ENCODE measurements at places on chromosomes 7 and 10.

GRCh38 chr10:6115411-6115810 lies 26.6 kb downstream of the RBM17 start:
- DNase-seq: no peak

DNA sequence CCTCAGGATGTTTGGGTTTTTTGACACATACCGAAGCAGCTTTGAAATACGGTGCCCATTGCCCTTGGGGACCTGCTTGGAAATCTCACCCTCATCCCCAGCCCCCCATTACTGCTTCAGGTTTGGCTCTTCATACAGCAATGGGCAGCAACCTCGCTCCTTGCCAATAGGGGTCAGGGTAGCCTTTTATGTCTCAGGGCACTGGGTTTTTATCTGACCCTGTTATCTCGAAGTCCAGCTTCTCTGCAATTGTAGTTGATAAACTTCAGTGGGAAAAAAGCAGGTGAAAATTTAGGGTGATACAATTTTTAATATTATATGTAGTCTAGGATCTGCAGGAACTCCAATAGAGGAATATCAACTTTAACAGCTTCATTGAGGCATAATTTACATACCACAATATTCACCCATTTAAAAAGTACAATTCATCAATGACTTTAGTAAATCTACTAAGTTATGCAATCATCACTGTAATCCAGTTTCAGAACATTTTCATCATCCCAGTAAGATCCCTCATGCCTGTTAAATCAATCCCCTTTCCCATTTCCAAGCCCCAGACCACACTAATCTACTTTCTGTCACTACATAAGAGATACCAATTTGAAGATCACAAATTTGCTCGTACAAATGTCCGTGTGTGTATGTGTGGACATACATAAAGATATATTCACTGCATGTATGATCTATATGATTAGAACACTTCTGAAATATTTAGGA lies 386.2 kb downstream of the KCNMA1 start:
- no peak for DNase-seq

DNA sequence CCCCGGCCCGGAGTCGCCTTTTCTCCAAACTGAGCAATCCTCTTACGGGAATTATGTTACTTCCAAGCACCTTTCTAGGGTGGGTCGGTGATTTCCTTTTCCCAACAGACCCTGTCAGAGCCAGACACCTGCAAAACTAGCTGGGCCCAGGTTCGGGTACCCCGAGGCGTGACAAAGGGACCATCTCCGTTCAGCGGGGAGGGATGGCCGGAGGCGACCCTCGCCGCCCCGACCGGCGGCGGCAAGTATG lies 445 bp downstream of the PPA1 start:
- no peak for DNase-seq

DNA sequence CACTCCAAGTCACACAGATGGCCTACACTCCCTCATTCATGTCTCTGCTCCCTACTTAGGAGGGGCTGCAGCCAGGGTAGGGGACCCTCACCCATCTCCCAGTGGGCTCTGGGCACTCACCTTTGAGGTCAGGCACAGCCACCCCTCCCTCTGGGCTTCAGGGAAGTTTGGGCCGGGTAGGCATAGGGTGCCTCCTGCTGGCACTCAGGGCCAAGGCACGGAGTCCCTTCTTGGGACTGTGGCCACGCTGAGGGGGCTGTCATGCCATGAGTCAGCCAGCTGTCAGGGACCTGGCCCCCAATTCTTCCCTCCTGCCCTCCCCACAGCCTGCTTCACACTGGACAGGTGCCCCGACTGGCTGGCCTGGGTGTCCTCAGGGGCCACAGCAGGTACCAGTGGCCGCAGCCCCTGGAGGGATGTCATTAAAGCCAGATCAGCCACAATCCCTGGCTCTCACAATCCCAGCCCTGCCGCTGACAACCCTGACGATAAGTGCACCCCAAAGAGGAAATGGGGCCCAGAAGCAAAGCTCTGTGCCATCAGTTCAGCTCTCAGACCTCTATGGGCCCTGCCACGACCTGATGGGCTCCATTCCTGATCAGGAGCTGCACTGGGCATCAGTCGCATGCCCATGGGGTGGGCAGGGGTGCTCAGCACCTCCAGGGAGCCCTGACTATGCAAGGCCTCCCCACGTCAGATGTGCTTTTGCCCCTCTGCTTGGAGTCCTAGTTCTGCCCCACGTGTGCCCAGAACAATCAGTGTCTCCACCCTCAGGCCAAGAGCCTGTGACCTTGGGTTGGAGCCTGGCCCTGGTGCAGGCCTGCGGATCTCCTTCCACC lies 34.1 kb upstream of the RET start:
- DNase-seq: no peak

DNA sequence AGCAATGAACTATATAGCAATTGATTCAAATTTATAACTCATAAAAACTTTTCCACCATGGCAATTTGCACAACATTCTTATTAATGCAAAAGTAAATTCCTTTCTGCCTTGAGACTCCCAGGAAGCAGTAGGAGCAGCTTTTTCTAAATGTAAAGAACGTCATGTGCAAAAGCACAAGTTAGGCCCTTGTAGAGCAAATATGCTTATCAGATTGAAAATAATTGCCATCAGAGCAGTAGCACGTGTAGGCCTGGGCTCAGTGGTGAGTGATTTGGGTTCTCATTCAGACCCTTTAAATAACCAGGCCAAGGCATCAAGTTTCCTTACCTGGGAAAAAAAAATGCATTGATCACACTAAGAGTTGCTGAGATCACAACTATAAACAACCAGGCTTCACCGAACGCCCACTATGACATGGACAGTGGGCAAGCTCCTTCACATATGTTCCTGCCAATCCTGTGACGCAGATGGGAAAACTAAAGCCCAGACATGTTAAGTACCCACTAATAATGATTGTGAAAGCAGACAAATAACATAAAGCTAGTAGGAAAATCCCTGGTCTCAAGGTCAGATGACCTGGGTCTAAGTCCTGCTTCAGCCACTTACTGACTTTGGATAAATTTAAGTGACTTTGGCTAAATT lies 22.1 kb upstream of the SAR1A start:
- DNase-seq: no peak

GRCh38 chr10:12595936-12596576 lies 246.7 kb downstream of the CAMK1D start:
- no peak for DNase-seq

- DNase-seq: no peak
These were observed 1357.5 kb upstream of the SORCS1 start for GRCh38 chr10:108521827-108522492.

DNA sequence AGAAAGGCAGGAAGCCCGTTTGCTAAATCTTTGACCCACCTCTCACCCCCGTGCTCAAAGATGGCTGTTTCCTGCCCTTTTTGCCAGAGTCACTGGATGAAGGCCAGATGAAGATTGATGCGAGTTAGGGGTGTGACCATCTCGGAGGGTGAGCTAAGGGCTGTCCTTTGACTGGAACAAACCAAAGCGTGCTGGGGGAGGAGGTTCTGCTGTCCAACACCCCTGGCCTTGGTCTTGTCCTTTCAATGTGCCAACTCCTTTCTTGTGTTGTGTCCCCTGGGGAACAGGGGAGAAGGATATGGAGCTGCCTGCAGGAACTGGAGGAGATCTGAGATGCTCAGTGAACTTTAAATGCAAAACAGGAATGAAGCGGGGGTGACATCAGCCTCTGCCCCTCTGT lies 90.3 kb upstream of the ADAM12 start:
- no peak for DNase-seq

GRCh38 chr10:110075686-110076085 lies 67.9 kb downstream of the ADD3 start:
- no peak for DNase-seq

GRCh38 chr7:139674752-139675126 lies 103.1 kb downstream of the HIPK2 start:
- DNase-seq: no peak

- no peak for DNase-seq
These were observed 42.5 kb downstream of the SIRT1 start for GRCh38 chr10:67926951-67927350.

- no peak for DNase-seq
These were observed 10.2 kb upstream of the SLC25A28 start for GRCh38 chr10:99630433-99630832.

DNA sequence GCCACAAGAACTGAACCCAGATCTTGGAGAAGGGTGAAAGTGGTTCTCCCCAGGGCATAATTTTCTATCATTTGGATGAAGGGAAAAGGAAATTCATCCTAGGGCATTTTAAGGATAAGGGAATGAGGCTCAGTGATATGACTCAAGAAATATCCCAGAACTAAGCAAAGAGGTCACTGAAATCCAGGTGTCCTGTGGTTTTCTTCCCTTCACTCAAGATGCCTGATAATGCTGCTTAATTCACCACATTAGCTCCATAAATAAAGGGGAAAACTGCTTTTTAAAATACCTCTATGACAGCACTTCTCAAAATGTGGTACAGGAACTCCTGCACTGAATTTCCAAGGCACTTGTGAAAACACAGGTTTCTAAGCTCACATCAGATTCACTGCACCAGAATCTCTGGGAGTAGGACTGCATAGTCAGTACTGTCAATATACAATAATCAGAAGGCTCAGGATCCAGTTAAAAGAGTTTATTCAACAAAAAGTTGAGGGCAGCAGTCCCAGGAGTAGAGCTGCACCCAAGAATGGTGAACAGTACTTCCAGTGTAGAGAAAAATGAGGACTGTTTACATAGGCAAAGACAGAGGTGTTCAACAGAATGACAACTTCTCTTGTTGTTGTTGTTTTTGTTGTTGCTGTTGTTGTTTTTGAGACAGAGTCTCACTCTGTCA lies 2.9 kb downstream of the IFIT3 start:
- DNase-seq: no peak

DNA sequence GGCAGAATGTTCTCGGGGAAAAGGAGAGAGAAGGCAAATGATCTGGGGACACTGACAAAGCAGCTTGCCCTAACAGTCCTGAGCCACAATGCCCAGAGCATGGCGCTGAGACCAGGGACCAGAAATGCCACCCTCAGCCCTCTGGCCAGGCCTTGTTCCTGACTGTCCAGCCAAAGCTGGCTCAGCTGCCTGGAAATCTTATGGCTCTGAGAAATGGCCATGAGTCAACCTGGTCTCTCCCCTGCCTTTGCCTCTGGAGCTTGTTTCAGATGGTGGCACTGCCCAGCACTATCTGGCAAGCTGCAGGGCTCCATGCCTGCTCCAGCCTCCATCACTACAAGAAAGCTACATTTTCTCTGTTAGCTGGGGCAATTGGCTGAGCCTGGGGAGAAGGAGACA lies 90.5 kb upstream of the PLXNA4 start:
- DNase-seq: no peak

- no peak for DNase-seq
These were observed 6.0 kb downstream of the ZMIZ1 start for GRCh38 chr10:79074732-79075131.

DNA sequence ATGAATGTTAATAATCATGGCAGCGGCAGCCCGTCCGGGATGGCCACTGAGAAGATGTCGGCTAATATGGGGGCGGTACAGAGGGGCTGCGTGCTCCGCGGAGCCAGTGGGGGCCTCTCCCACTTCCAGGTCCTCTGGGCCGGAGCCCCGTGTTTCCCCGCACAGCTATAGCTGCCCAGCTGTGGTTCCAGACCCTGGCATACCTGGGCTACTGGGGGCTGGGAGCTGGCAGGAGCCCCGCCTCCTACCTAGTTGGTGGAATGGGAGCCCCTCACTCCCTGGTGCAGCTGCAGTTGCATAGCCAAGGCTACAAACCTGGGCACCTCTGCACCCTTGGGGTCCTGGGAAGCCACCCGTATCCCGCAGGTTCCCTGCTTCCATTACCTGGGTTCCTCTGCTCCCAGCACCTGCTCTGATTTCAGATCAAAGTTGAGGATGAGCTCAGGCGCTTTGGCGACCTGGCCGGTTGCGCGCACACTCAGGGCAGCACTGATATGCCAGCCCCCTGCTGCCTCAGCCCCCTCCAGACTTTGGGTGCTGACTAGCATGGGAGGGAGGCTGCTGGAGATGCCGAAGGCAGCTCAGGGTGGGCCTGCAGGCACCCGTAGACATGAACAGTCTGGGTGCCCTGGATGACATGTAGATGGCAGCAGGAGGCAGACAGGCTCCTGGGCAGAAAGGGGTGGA lies 236.5 kb upstream of the SEMA3D start:
- DNase-seq: no peak

DNA sequence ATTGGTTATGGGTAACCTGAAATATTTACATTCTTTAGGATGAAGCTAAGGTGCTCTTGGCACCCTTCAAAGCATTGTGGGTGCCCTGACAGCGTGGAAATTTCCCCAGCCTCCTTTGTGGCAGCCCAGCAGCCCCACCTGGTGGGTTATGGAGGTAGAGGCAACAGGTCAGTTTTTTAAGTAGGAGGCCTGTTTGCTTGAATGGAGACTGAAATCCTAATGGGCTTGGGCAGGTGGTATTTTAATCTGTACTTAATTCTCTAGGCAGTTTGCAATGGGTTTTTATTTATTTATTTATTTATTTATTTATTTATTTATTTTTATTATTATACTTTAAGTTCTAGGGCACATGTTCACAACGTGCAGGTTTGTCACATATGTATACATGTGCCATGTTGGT lies 139.4 kb downstream of the EPC1 start:
- peak; percentile 18 for DNase-seq

GRCh38 chr7:45599851-45600706 lies 25.9 kb downstream of the ADCY1 start:
- no peak for DNase-seq

DNA sequence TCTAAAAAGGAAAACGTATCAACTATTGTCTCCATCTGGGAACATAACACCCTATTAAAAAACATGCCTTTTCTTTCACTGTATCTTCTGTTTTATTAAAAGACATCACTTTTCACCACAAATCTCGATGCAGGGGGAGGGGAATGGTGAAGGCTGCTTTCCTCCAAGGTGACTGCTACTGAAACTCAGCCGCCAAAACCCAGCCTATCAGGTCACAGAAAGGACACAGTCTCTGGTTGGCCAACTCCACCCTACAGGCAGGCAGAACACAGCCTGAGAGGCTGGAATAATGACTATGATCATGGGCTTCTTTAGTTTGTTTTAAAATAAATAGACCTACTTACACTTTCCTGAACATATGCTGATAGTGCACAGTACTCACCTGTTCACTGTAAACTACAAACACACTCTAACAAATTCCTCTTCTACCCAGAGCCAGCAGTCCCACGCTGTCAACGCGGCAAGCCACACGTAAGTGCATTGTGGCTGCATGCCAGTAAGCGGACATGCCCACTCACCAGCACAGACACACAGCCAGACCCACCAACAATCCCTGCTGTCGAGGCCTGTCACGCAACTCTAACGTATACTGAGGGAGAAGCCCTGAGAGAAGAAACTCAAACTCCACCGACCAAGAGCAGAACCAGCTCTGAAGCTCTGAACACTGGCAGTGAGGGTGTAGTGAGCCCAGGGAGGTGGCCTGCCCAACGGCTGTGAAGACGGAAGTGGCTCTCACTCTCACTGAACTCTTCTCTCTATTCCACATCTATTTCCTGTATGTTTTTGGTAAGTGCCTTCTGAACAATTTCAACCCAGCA lies 41.8 kb downstream of the NCAPG2 start:
- no peak for DNase-seq
